AG08395 (cell line): ENCODE measurements at places on chromosomes 5 and 9.

GRCh38 chr9:36298566-36298965 lies 40.3 kb upstream of the GNE start:
- DNase-seq = peak; percentile 78

DNA sequence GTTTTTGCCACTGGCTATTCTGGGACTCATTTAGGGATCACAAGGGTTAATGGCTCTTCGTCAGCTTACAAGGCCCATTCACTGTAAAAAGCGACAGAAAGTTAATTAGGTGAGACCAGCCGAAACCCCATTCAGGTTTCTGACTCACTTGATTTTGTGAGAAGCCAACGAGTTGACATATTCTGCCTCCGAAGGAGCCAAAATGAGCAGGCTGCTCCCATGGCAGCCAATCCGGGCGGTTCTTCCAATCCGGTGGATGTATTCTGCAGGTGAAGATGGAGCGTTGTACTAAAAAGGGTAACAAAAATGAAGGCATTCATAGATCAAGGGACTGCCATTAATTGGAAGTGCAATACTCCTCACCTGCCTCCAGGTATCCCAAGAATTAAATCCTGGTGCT lies 39.7 kb downstream of the DDX31 start:
- no peak for DNase-seq

DNA sequence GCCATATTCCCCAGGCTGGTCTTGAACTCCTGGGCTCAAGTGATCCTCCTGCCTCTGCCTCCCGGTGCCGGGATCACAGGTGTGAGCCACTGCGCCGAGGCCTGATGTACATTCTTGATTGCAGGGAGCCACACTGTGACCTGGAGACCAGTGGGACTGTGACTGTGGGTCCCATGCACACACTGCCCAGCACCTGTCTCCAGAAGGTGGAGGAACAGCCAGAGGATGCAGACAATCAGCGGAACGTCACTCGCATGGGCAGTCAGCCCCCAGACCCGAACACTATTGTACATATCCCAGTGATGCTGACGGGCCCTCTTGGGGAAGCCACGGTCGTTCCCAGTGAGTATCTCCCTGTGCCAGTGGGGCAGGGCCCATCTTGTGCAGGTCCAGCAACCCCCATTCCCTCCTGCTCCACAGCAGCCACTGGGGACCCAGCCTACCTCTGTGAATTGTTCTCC lies 147.3 kb downstream of the CACNA1B start:
- DNase-seq = no peak

- DNase-seq = no peak
These were observed 406.4 kb downstream of the HTR1A start for GRCh38 chr5:63555874-63556273.

DNA sequence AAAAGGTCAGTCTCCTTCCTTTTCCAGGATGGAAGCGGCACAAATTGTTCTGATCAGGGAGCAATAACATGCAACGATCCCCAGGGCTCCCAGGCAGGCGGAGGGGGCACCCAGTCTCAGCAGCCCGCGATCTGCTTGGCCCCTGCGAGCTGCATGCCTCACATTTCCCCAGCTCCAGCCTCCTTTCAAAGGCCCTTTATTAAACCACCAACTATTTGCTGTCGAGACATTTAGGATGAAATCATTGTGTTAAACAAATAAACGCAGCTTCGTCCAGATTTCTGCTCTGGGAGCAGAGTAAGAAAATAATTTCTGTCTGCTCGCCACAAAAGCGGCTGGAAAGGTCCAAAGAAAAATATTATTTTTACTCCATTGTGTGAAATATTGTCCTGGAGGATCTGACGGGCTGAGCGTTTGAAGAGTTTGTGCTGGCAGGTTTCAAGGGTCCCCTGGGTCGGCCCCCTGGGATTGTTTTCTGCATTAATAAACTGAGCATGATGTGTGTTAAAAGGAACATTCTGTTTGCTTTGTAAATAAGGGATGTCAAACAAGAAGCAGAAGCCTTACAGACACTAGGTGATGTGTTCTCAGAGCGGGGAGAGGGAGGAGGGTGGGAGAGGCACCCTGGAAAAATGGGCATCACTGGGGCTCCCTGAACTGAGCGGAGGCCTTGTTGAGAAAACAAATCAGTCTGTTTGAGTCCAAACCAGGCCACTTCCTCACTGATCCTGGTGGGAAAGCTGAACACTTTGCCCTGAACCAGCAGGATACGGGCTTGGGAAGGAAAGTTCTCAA lies 110.1 kb downstream of the FOXD1 start:
- no peak for DNase-seq

DNA sequence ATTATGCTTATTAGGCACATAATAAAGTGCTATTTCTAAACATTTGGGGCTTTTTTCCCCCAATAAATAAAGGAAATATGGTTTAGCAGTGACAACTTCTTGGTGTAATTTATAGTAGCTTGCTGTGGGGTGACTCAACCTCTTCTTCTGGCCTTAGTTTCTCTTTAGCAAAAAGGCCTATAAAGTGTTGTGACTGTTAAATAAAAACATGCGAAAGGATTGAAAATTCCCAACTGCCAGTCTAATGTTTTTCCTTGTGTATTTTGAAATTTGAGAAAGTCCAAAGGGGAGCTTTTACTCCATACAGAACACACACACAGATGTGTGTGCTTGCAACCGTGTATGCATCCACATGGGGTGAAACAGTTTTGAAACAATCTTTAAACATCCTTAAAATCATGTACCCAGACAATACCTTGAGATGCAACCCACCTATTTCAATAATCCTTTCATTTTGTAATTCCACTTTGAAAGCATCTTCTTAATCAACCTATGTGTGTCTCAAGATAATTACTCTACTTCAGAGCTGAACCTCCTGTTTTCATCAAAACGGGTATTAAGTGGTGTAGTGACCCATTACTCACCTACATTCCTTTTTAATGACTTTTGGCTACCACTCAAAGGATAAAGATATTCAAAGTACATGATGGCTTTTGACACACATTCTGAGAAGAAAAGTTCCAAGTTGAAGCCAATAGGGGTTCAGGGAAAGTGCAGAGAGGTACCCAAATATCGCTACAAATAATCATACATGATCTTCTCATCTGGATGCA lies 123.8 kb downstream of the DROSHA start:
- DNase-seq = no peak

DNA sequence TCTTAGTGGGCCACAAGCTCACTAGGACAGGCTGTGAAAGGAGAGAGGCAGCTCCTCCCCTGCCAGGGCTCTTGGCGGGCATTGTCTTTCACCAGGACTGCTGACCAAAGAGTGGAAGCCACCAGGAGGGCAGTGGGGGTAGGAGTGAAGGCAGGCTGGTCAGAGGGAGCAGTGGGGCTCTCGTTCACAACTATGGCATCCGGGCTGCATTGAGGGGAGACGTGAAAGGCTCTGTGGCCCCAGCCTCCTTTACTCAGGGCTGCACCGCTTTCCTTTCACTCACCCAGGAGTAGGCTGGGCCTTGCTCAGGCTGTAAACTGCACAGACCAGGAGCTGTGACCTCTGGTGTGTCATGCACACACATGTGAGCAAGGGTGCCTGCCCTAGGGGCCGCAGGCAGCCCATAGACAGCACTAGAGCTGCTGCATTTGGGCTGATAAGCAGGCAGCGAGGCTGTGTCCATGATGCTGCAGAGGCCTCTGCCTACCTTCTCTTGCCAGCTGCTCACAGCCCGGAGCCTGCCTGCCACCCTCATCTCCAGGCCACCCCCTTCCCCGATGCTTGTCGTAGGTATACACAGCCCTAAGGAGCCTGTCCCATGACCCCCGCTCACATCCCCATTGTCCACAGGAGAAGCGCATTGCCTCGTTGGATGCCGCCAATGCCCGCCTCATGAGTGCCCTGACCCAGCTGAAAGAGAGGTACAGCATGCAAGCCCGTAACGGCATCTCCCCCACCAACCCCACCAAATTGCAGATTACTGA lies 130.4 kb downstream of the DAB2IP start:
- DNase-seq = no peak

GRCh38 chr5:32076699-32077695 lies 97.1 kb downstream of the GOLPH3 start:
- peak; percentile 68 for DNase-seq

GRCh38 chr5:187617-188451 lies 3.5 kb upstream of the LRRC14B start:
- DNase-seq = no peak

- no peak for DNase-seq
These were observed 20.8 kb upstream of the ZNF354A start for GRCh38 chr5:178751286-178751685.

GRCh38 chr5:174139623-174140022 lies 94.1 kb downstream of the NSG2 start:
- DNase-seq = no peak

- DNase-seq = no peak
These were observed 100.5 kb downstream of the XRCC4 start for GRCh38 chr5:83177803-83178202.

GRCh38 chr9:18040327-18040726 lies 433.6 kb upstream of the ADAMTSL1 start:
- no peak for DNase-seq

GRCh38 chr5:119328753-119329602 lies 26.8 kb upstream of the TNFAIP8 start:
- DNase-seq = peak; percentile 38

GRCh38 chr5:11822598-11822997 lies 81.6 kb downstream of the CTNND2 start:
- no peak for DNase-seq

- no peak for DNase-seq
These were observed 359.7 kb downstream of the MLLT3 start for GRCh38 chr9:20262611-20263010.

DNA sequence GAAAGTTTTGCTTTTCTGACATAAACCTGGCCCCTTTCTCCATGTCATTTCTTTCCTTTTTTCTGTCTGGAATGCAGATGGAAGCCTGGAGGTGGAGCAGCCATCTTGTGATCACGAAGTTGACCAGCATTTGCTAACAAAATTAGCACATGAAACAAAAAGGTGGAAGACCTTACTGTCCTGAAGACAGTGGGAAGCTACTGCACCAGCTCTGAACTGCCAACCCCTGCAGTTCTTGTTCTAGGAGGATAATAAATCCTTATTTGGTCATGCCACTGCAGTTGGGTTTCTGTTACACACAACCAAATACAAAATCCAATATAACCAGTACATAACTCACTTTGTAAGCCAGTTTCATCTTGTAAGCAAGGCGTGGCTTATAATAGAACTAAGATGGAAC lies 249.4 kb upstream of the TBCA start:
- DNase-seq = no peak

DNA sequence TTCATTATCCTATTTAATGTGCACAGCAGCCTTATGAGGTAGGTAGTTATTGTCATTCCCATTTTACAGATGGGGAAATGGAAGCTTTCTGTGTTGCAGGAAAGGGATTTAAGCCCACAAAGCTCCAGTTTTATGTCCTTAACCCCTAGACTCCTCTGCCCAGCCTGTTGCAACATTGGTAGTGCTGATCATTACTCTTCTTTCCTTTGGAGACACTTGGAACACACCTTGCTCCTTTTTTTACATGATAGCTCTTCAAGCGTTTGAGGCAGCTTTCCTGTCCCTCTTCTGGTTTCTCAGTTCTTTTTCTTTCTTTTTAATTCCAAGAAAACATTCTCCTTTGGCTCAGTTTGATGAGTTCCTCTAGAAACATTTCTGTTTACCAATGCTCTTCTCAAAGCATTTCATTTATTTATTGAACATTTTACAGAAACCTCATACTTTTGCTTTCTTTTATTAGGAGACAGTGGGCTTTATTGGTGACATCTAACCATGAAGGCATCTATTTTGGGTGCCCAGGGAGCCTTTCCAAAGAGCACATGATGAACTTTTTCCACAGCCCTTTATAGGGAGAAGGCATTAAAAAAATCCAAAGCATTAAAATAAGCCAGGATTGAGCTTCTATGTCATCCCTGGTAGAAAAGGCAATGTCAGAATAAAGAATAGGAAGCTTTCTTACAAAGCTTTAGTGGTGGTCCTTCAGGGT lies 218.0 kb downstream of the TMEM38B start:
- no peak for DNase-seq

GRCh38 chr5:104793755-104794080 lies 1231.1 kb upstream of the NUDT12 start:
- DNase-seq = no peak

DNA sequence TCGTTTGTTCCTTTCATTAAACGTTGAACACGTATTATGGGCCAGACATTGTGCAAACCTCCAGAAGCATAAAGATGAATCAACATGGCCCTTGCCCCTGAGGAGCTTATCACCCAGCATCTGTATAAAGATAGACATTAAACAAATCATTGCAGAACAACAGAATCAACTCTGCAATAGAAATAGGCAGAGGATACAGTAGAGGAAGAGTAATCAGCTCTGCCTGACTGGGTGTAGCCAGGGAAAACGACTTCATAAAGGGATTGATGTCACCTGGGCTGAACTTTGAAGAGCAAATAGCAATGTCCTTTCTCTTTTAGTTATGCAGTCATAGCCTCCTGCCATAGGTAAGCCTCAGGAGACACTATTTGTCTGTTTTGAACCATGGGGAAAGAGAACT lies 13.4 kb downstream of the RGS7BP start:
- no peak for DNase-seq

- no peak for DNase-seq
These were observed 6.1 kb upstream of the PHF19 start for GRCh38 chr9:120882935-120883607.

- DNase-seq = no peak
These were observed 35.6 kb downstream of the PTTG1 start for GRCh38 chr5:160457252-160457651.

- DNase-seq = no peak
These were observed 165.9 kb upstream of the OTULINL start for GRCh38 chr5:14415698-14416074.

GRCh38 chr5:989961-990530 lies 18.6 kb upstream of the NKD2 start:
- no peak for DNase-seq
